Tibial artery (tissue), 4 donors: ENCODE measurements at places on chromosomes 1 and 21.

- no peak for DNase-seq
Observed at GRCh38 chr1:89786628-89787214, 34.1 kb upstream of the LRRC8D start.

- no peak for DNase-seq
Observed at GRCh38 chr1:109929170-109929569, 18.5 kb downstream of the CSF1 start.

GRCh38 chr1:243595527-243596210 lies 254.4 kb downstream of the AKT3 start:
- DNase-seq = no peak

GRCh38 chr1:54510715-54511270 lies 37.2 kb upstream of the ACOT11 start:
- no peak for DNase-seq

DNA sequence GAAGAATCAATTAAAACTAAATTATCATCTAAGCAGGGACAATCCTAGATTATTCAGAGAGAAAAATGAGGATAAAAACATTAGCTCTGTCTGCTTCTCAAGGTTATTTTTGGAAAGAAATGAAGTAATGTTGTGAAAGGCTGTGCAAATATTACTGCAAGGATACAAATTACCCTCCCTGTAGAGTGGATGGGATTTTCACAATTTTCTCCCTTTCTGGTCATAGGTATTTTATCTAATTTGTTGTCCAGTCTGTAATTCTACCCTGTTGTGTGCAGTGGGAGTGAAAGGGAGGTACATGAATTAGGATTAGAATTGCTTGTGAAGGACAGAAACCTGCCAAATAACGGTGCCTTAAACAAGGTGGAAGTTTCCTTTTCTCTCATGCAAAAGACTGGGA lies 54.7 kb downstream of the MAP3K7CL start:
- no peak for DNase-seq

DNA sequence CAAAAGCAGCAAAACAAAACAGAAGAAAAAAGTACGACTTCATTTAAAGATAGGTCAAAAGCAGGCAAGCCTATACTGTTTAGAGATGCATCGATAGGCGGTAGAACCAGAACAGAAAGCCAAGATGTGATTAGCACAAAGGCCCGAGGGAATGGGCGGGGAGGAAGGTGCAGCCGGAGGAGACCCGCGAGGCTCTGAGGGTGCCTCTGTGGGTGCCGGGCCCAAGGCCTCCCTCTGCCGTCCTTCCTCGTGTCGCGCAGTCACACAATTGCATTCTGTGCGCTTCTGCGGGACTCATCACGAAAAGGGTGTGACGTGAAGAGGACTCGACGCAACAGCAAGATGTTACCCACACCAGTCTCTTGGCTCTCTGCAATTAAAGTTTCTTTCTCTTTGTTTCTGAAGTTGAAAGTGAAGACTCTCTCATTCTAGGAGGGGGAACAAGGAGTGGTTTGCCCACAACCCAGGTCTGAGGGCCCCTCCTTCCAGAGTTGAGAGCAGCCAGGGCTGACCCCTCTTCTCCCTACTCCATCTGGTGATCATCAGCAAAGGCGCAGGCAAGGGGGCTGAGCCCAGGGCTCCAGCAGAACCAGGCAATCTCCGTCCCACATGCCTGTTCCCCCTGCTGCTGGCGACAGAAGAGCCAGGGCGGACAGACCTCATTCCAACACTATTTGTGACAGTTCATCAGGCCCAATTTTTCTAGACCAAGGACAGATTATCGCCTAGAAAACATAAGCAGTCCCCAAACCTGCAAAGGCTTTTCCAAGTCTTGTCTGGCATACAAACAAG lies 41.0 kb downstream of the NPHP4 start:
- peak; percentile 54 for DNase-seq

DNA sequence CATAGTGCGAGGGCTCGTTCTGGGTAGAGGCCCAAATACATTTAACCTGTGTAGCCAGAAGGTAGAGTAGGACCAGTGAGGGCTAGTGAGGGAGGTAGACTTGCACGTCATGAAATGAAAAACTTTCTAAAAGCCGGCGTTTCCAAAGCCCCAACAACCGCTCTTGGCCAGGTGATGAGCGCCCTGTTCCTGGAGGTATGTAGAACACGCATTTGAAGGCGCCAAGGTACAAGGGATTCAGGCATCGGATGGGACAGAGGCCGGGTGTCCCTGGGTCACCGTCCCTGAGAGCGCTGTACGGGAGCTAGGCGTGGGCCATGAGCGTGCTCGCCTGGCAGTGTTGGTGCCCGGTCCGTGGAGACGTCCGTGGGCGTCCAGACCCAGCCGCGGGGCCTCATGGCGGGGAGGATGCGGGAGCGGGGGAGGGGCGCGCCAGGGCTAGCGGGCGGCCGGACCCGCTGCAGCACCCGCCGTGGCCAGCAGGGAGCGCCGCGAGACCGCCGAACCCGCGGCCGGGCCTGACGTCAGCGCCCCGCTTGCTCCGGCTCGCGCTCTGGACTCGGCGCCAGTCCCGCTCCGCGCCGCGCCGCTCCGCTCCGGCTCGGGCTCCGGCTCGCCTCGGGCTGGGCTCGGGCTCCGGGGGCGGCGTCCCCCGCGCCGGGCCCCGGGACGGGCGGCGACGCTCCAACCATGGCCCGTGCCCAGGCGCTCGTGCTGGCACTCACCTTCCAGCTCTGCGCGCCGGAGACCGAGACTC lies at the start of gene PTPRU:
TSS of gene PTPRU (plus strand) at position 568 of the 757 bp plus-strand sequence. CDS start at position 691, 123 bp downstream.
- peak; percentile 83 for DNase-seq
